Dermis microvascular lymphatic vessel endothelial cell (primary cell): ENCODE measurements at places on chromosomes 2 and 18.

GRCh38 chr2:204487447-204488229 is 57.6 kb upstream of the PARD3B start:
- DNase-seq = no peak

DNA sequence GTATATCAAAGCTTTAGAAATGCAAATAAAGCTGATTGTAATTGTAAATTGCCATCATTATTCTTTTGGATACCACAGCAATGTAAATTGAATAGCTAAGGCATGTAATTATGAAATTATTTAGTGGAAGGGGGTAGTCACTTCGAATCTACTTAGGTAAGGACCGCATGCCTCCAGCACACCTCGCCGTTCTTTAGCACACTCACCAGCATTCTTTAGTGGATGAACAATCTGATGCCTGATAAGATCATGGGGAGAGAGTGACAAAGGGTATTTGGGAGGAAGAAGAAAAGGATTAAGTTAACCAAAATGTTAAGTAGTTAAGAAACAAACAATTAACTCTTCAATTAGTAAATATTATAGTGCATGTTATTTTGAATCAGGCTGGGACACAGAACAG is 46.4 kb upstream of the DSC1 start:
- DNase-seq = no peak

GRCh38 chr2:57886161-57886786 is 160.3 kb upstream of the VRK2 start:
- no peak for DNase-seq

DNA sequence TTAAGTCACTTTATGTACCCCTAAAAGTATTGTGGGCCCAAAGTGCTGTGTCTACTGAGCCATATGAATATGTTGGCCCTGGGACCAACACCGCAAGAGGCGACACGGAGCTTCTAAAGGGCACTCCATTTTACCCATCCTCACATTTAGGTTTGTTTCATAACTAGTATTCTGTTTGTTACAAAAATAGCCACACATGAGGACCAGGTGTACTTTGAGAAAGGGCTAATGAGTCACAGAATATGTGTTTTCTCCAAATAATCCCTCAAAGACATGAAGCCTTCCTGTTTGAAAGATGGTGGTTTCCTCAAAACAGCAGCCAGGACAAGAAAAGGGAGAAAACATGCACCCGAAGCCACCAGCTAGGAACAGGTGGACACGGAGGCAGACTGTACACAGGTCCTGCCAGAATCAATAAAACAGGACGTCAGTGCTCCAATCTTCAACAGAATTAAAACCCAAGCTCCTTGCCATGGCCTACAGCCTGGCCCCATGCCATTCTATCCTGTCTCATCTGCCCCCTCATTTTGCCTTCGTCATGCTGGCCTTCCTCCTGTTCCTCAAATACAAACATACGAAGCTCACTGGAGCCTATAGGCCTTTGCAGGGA is 21.8 kb upstream of the GRB14 start:
- DNase-seq = no peak

DNA sequence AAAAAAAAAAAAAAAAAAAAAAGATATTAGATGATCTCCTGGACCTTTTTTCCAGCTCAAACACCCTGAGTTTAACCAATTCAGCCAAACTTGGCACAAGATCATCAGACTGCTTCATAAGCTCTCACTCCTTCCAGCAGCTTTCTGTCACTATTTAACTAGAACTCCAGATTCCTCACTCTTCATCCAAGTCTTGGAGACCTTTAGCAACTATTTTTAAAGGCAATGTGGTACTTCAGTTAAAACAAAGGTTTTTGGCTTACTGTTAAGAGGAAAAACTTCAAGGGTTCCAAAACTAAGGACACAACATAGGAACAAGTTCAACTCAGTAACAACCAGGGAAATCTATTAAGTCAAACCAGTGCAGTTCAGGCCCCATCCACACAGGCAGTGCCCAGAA is 23.2 kb downstream of the LAMA1 start:
- DNase-seq = no peak

DNA sequence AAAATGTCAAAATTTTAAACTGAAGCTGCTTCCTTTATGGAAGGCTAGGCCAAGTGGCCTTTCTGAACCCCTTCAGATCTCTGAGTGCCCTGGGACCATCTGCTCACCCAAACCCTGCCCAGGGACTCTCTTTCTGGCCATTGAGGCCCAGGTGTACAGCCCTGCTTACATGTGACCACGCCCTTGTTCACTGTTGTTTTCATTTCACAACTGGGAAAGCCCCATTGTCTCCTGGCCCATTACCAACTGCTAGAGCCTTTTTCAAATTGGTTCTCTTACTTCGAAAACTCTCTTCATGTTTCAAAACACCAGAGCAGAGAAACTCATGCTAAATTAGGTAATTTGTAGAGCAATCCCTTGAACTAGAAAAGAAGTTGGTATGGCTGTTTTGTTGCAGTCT is 219.5 kb upstream of the TANK start:
- DNase-seq = no peak

GRCh38 chr18:35494251-35495220 is 3.2 kb downstream of the INO80C start:
- no peak for DNase-seq

- peak; percentile 84 for DNase-seq
Observed at GRCh38 chr18:11995445-11996189, 14.3 kb downstream of the IMPA2 start.

DNA sequence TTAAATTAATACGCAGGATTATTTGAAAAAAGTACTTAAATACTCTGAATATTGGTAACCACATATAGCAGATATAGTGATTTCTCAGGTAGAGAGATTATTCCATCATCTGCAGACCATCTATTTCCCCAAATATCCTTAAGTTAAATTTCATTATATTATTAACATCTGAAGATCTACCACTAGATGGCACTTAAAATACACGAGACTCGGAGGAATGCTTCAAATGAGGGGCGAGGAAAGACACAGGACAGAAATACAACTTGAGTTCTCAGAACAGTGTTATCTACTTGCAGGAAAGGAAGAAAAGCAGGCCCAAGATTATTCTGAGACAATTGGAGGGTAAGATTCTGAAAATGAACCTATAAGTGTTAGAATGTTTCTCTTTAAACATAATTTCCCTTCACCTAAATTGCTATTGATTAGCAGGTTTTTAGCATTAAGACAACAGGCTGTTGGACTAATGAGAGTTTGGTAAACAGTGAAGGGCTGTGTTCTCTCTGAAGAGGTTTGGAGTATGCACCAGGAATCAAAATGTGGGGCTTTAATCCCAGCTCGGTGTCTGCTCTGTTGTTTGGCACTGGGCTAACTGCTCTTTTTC is 76.9 kb upstream of the GCFC2 start:
- peak; percentile 21 for DNase-seq

GRCh38 chr2:145015561-145015960 is 495.6 kb upstream of the ZEB2 start:
- peak; percentile 25 for DNase-seq

GRCh38 chr2:186871881-186872280 is 22.9 kb upstream of the ZSWIM2 start:
- DNase-seq = no peak

GRCh38 chr18:12034241-12035100 is 53.2 kb downstream of the IMPA2 start:
- no peak for DNase-seq

GRCh38 chr2:60406192-60406591 is 147.3 kb downstream of the BCL11A start:
- DNase-seq = no peak

DNA sequence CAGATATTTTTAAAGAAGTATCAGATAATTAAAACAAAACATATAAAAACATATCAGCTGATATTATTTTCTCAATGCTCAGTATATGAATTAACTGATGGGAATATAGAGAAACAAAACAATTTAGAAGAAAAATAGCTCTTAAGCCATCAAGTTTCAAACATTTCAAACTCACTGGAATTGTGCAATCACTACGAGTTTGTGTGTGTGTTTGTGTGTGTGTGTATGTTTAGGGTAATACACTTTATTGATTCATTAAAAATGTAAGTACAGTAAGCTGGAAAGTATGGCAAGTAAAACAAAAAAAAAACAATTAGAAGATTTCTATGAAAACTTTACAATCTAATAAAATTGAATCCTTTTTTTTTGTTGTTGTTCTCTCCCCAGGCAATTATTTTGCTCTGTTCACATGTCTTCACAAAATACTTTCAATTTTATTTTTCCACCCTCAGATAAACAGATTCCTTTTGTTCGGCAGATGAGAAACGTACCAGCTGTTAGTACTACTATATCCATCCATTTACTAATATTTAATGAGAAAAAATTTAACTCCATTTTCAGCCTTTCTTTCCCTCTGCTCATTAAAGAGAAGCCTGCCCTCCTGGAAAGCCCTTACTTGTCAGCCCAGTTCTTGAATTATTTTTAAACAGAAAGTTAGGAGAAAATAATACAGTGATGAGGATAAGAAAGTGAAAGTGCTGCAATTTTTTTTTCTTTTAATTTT is 87.6 kb downstream of the SLC8A1 start:
- no peak for DNase-seq

DNA sequence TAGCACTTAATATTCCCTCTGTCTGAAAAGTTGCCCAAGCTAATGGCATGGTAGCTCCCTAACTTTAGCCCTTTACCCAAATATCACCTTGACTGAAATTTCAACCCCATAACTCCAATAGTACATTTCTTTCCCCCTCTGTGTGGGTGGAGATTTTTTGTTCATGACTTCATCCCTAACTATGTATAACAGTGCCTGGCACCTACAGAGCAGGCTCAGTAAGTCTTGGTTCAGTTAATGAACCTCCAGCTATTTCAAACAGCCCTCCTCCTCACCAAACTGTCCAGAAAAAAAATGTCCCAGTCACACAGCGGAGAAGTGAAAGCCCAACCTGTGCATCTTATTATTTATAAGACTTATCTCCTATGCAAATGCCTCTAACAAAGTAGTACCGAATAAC is 18.6 kb downstream of the BUB1 start:
- no peak for DNase-seq
